ENCODE measurements at places on chromosomes 12 and 14.

GRCh38 chr12:15561396-15561795 is 227.8 kb downstream of the EPS8 start:
- DNase-seq: no peak

DNA sequence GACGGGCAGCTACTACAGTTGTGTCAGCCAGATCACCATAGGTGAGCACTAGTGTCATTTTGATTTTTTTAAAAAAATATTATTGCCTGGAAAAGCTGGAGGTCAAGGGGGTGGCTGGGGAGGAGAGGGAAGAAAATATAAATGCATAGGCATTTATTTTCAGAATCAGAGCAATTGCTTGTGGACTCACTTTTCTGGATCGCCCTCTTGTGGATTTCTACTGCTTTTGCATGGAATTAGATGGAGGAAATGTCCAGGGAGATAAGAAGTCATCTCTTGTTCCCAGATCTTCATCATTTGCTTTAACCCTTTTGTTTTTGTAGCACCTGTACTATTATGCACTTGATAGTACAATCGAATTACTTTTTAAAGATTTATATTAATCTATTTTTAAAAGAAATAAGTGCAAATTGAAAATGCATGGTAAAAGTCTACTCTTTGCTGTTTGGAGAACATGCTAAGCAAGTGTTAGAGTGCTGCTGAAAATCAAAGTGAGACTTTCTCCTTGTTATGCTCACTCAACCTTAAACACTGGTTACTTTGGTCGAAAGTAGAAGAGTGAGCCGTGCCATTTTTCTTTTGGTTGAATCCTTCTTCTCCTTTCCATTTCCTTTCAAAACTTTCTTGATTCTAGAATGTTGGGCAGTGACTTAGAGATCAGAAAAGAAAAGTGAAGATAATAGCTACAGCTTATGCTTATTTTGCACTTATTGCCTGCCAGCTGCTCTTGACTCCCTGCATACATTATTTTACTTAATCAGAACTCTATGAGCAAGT is 60.6 kb upstream of the ANO4 start:
- peak; percentile 61 for DNase-seq

DNA sequence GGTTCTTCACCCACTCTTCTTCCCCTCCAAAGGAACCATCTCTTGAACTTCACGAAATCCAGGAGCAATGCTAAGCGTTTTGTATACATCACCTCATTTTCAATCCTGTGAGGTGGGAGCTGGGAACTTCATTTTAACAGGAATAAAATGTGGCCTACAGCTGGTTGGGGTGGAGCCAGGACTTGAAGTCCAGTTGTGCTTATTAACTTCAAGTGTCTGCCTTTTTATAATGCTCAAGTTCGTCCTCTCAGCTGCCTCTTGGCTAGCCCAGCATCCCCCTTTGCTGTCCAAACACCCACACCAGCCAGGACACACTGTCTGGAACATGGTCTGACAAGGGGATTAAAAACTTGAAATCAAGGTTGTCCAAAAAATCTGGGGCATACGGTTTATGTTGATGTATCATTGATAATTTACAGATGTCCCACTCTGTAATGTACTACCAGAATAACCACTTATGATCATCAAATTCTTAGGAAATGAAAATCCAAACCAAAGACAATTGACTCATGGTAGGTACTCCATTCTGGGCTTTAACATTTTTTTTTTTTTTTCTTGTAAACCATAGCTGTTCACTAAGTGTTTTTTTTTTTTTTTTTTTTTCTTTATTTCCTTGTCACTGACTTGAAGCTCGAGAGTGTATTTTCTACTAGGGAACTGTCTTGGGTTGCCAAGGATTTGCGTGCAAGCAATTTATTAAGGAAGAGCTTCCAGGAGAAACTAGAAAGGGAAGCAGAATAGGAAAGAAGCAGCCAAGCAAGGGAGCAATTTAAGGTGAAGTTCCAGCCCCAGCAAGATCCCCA is 252.3 kb downstream of the EFCAB11 start:
- DNase-seq: peak; percentile 39

GRCh38 chr12:4943067-4943937 is 33.6 kb downstream of the KCNA1 start:
- DNase-seq: no peak
